Lower leg skin (tissue), 4 donors: ENCODE measurements at places on chromosomes 2 and 18. TPM values are rescaled to one million over a fixed set of nuclear protein-coding genes. Genes with fewer than 3 reads are reported as not detected.

NAT8 gene
- total RNA-seq, result not detected

SIX2 gene
- total RNA-seq, result not detected

SGPP2 gene
- total RNA-seq, result 38.7 TPM

DAPL1 gene
- total RNA-seq, result 242 TPM

CD302 gene
- 19.7 TPM for total RNA-seq
